ENCODE measurements at places on chromosomes 11 and 22. TPM values are rescaled to one million over a fixed set of nuclear protein-coding genes. Genes with fewer than 3 reads are reported as not detected.

JAM3 gene
- 39.5 TPM for total RNA-seq

MMP7 gene
- not detected for total RNA-seq

TTLL8 gene
- total RNA-seq = not detected

OR10A2 gene
- total RNA-seq = not detected

MAPK8IP2 gene
- total RNA-seq = 60.3 TPM

ARSA gene
- total RNA-seq = 4.5 TPM

OR5M8 gene
- total RNA-seq = 0.41 TPM

CATSPERZ gene
- 0.82 TPM for total RNA-seq

SMC1B gene
- total RNA-seq = not detected

CTSW gene
- not detected for total RNA-seq

CHCHD10 gene
- total RNA-seq = 5.3 TPM

WNT7B gene
- total RNA-seq = 1.2 TPM

MUC5B gene
- total RNA-seq = not detected

RASD2 gene
- total RNA-seq = 1.2 TPM

GTSE1 gene
- 1.6 TPM for total RNA-seq

Data from frontal cortex (tissue), 4 donors.